ENCODE measurements at places on chromosomes 7 and 10.

GRCh38 chr10:124417895-124418725, 613 bp downstream of the OAT start:
- DNase-seq, result peak; percentile 40

GRCh38 chr10:121553511-121554264, 44.6 kb downstream of the FGFR2 start:
- DNase-seq, result no peak

GRCh38 chr7:42238709-42239366, 1.8 kb upstream of the GLI3 start:
- DNase-seq, result no peak

DNA sequence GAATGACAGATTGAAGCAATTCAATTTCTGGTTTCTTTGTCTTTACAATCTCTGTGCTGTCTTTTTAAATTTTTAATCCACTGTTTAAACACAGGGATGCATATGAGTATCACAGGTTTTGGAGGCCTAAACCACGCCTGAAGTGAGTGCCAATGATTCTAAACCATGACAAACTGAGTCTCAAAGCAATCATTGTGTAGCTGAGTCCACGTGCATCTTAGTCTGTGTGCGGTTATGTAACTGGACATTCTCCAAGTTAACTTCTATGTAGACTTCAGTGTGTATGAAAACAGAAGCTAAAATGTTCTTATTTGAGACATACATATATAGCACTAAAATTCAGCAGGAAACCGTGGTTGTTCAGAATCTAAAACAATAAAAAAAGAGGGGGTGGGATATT, 79.3 kb upstream of the ST8SIA6 start:
- no peak for DNase-seq

DNA sequence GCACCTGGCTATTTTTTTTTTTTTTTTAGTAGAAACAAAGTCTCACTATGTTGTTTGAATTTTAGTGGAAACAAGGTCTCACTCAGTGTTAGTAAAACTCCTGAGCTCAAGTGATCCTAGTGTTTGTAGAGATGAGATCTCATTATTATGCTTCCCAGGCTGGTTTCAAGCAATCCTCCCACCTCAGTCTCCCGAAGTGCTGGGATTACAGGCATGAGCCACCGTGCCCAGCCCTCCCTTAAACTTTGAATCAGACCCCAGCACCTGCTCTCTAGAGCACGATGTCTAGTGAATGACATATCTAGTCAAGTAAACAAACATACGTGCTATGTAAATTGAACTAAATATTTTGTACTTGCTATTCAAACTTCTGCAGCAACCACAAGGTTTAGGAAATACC, 105.6 kb upstream of the MYO3A start:
- no peak for DNase-seq

DNA sequence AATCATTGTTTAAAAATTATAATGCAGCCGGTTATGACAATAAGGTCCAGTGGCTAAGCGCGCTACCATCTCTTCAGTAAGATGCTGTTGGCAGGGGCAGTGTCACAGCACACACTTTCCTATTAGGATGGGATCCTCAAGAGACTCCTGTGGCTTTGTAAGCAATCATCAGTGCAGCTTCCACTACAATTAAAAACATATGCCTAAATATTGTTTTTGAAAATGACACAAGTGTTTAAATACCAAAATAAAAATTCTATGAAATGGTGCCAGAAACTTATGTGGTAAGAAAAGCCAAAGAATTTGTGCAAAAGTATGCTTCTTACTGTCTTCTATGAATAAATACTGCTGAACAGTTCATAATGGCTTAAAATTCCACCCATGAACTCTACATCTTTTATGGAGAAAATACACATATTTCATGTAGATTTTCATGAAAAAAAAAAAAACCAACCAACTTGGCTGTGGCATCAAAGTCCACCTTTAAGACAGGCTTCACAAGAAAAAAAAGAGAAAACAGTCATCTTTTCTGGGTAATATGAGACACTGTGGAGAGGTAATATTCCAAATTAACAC, 132.8 kb downstream of the SEMA3C start:
- DNase-seq, result no peak

DNA sequence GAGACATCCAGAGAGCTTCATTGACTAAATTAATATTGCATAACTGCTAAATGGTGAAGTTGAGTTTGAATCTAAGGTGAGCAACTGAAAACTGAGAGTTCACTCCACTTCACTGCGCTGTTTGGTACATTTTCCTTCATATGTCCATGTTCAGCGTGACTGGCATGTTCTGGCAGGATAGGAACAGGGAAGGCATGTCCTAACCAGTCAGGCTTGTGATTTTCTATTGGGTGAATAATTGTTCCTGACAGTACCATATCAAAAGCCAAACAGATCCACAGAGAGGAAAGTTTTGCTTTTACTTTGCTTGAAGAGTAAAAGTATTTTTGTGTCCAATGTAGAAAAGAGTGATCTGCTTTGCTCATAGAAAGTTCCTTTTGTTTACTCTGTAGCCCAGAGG, 53.2 kb downstream of the WDFY4 start:
- DNase-seq, result no peak

DNA sequence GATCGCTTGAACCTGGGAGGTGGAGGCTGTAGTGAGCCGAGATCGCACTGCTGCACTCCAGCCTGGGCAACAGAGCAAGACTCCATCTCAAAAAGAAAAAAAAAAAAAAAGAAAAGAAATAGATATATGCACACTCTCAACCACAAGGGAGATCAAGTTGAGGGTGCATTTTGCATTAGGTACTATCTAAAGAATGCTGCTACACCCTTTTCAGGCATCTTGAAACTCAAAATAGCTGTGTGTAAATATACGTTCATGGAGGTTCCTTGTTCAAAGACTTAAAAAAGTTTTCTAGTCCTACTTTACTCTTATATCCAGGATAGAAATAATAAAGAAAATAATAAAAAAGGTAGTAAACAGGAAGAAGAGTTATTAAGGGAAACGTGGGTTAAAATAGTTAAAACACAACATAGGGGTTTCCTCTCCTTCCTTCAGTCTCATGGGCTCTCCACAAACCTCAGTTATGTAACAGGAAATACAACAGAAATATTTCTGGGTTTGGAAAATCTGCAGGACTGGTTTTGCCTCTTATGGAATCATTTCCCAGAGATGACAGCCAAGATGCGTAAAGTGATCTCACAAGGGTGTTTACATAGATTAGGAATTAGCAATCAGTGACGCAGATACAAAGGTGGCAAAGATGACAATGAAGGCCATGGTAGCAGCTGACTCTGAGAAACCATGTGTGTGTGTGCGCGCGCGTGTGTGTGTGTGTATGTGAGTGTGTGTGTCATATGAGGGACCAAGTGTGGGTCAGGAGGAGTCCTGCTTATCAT, 15.1 kb downstream of the STEAP4 start:
- DNase-seq, result no peak

GRCh38 chr10:279655-280054, 144.4 kb downstream of the ZMYND11 start:
- no peak for DNase-seq

DNA sequence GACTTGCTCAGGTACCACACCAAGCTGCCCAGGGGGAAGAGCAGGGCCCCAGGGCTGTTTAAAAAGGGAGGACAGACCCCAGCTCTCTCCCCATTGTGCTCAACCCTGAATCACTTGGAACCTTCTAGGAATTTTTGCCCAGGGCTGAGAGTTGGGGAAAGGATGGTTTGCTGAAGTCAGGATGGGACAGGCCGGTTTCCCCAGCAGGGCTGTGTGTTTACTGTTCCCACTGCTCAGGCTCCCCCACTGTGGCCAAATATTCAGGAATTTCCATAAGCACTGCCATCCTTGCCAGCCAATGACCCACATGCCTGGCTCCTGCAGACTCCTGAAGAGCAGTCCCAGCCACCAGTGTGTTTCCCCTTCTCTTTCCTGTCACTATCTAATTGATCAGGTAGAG, 120.7 kb downstream of the WDFY4 start:
- DNase-seq, result no peak

GRCh38 chr7:38105874-38106483, 72.1 kb upstream of the STARD3NL start:
- DNase-seq, result peak; percentile 53

DNA sequence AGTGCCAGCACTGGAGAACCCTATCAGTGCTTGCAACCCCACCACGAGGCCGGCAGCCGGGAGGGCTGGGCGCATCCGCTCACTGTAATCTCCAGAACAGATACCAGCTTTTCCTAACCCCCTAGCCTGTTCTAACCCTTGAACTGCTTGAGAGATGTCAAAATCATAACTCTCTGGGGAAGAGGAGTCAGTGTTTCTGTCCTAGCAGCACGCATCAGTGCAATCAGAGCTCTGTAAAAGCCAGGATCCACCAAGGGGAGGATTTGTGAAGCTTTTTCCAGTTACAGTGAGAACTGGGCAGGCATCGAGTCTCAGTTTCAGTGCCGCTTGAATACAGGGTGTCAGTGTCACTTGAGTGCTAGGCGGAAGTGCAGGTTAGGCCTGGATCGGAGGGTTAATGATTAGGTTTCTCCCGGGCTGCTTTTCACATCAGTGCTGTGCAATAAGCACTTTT, 104.5 kb upstream of the INSYN2A start:
- DNase-seq, result no peak

- DNase-seq, result peak; percentile 69
Measured at GRCh38 chr10:113854013-113854760, at the start of the genes DCLRE1A and NHLRC2. DCLRE1A (minus strand) TSS chr10:113854082; CDS start chr10:113853182, 900 bp downstream. NHLRC2 (plus strand) TSS chr10:113854661; CDS start chr10:113854873, 212 bp downstream.

- no peak for DNase-seq
Measured at GRCh38 chr10:14836208-14836607, 1.6 kb downstream of the CDNF start.

DNA sequence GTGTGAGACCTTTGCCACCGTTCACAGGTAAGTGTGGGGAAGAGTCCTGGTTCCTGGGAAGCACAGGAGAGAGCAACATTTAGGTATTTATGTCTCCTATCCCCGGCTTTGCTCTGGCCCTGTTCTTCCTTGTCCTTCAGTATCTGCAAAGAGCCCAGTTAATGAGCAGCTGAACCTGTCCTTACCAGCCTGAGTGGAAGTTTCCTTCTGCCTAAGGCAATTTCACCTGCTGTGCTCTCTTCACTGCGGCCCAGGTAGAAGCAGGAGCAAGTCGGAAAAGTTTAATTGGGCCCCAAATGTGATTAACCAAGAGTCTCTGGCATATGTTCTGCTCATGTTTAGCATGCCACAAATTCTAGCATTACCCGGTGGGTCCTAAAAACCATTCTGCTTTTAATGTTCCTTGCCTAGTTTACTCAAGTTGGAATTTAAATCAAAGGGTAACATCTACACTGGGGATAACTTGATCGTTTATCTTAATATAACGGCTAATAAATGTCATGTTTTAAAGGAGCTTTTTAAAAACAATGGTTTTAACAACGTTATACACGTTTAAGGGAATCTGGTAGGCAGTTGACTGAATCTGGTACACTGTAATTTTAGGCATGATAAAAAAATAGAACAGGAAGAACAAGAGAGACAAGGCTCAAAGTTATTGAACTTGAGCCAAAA, 817.1 kb downstream of the TYW1 start:
- no peak for DNase-seq

DNA sequence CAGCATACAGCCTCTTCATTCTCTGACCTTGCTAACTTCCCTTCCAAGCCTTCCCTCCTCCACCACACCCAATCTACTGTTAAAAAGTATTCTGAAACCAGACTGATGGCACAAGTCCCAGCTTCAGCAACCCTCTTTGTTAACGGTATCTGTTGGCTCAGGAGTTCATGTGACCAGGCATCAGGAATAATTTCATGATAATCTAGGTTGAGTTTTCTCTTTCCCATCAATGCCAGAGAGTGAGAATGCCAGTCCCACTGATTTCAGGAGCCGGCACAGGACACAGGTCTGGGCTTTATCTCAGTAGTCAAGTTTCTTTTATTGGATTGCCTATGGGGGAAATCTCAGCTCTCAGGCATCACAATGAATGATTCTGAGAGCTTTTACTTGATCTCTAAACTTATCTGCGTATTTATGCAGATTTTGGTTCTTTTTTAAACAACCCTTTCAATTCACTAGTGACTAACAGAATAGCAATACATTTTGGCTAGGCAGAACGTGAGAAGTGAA, 231.0 kb upstream of the LYZL1 start:
- DNase-seq, result no peak

DNA sequence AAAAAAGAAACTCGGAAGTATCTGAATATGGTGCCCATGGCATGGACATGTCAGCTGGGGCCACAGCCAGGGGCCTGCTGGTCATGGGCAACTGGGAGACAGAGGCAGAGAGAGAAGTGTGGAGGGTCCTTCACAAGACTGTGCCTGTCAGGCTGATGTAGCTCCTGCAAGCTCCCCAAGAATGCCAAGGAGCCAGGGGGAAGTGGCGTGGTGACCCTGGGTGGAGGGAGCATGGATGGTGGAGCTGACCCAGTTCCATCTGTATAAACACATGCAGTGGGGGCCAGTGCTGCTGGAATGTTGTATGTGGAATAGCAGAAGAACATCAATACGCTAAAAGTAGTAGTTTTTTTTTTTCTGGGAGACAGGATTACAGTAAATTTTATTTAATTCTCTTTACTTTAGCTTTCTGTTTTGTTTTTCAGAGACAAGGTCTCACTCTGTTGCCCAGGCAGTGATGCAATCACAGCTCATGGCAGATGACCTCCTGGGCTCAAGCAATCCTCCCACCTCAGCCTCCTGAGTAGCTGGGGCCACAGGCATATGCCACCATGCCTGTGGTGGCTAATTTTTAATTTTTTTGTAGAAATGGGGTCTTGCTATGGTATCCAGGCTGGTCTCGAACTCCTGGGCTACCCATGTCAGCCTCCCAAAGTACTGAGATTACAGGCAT, 10.5 kb upstream of the ZMIZ2 start:
- DNase-seq, result no peak

DNA sequence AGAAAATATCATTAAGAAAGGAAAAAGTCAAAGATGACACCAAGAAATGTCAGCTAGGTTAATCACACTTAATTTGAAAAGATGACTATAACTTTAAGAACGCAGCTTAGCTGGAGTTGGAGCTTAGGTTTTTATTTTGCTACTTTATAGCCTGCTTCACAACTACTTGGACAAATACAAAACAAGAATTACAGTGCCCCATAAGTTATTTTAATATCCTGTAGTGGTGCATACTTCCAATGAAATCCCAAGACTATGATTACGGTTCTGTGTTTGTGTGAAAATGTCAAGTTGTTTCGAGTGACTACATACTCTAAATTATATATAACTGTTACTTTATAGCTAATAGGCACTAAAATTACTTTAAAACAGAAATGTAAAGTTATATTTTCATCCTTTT, 244.6 kb upstream of the MGMT start:
- DNase-seq, result no peak

DNA sequence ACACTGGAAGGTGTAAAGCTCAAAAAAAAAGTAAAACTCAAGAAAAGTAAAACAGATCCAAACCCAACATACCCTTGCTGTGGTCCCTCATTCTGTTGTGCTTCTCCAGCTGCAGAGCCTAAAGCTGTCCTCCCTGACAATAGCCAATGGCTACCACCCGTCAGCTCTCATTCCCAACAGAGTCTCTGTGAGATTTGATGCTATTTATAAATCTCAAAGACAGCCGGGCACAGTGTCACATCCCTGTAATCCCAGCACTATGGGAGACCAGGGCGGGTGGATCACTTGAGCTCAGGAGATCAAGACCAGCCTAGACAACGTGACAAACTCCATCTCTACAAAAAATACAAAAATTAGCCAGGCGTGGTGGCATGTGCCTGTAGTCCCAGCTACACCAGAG, 116.0 kb downstream of the KMT2E start:
- DNase-seq, result no peak

- no peak for DNase-seq
Measured at GRCh38 chr7:105703207-105703930, 122.1 kb upstream of the EFCAB10 start.

GRCh38 chr7:77797734-77798393, 370 bp downstream of the TMEM60 start:
- no peak for DNase-seq
